Dermis blood vessel endothelial cell (primary cell): ENCODE measurements at places on chromosomes 7 and 10. TPM values are rescaled to one million over a fixed set of nuclear protein-coding genes. Genes with fewer than 3 reads are reported as not detected.
A peak's percentile ranks its signal among the peaks of the same experiment; 100 is the strongest.

SKIDA1 gene
- total RNA-seq: 1.0 and 2.6 TPM in 2 replicates

- DNase-seq: no peak
Measured at GRCh38 chr10:47035819-47036337, 124.7 kb downstream of the PTPN20 start.

DNA sequence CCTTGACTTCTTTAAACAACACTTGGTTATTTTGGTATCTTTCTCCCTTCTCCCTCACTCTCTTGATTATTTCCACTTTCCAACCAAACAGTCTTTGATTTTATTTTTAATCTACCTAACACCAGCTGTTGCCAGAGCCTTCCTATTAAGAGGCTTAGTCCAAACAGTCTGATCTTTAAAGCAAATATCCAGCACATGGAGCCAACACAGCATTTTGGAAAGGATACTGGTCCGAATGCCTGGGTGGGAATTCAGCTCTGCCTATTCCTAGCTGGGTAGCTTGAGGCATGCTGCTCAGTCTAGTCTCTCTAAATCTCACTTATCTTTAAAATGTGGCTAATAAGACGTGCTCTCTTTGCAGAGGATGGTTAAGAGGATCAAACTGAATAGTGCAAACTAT, 129.3 kb downstream of the NRCAM start:
- DNase-seq: no peak

SFTPA2 gene
- total RNA-seq: under 0.01 TPM in 1 of 2 replicates, not detected in the other

DNA sequence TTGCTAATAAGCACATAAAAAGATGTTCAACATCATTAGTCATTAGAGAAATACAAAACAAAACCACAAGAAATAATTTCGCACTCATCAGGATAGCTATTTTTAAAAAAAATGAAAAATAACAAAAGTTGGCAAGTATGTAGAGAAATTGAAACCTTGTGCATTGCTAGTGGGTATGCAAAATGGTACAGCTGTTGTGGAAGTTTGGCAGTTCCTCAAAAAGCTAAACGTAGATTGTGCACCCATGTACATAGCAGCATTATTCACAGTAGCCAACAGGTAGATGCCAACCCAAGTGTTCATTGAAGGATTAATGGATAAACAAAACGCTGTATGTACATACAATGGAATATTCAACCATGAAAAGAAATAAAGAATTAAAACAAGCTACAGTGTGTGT, 35.3 kb upstream of the STARD3NL start:
- no peak for DNase-seq

GRCh38 chr7:123041101-123041500, 45.6 kb upstream of the TAS2R16 start:
- peak; percentile 94 for DNase-seq

STK31 gene
- 0.17 and 0.19 TPM in 2 replicates for total RNA-seq

DNA sequence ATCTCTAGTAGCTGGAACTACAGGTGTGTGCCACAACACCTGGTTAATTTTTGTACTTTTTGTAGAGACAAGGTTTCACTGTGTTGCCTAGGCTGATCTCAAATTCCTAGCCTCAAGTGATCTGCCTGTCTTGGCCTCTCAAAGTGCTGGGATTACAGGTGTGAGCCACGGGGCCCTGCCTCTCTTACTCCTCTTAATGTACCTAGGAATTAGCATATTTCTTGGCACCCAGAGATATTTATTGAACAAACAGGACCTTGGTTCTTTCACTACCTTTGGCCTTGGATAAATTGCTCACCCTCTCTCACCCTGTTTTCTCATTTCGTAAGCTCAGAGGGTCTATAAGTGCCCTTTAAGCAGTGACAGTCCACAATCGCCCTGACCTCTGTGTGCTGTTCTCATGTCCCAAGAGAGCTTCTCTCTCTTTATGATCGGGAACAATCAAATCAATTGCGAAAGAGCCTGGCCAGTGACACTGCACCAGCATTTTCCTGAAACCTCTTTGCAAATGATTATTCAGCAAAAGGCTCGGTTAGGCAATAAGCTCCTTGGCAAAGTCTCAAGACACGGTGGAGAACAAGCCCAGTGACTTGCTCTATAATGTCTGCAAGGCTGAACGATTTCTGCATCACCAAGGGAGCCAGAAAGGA, 117.7 kb downstream of the APBB1IP start:
- DNase-seq: no peak

FBXL15 gene
- 9.7 and 12.6 TPM in 2 replicates for total RNA-seq

- no peak for DNase-seq
Measured at GRCh38 chr7:100856871-100857282, 4.4 kb downstream of the SLC12A9 start.

- no peak for DNase-seq
Measured at GRCh38 chr10:80760914-80761371, 223.2 kb downstream of the SH2D4B start.

DNA sequence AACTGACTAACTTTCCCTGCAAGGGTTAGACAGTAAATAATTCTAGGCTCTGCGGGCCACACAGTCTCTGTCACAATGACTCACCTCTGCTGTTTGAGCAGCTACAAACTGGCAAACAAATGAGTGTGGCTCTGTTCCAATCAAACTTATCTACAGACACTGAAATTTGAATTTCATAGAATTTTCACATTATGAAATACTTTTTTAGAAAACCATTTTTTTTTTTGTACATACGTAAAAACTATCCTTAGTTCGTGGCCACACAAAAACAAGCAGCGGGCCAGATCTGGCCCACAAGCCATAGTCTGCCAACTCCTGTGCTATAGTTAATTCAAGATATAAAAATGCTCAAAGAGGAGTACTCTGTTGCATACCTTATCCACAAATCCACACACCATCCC, 32.6 kb downstream of the PIP4K2A start:
- peak; percentile 65 for DNase-seq

DNA sequence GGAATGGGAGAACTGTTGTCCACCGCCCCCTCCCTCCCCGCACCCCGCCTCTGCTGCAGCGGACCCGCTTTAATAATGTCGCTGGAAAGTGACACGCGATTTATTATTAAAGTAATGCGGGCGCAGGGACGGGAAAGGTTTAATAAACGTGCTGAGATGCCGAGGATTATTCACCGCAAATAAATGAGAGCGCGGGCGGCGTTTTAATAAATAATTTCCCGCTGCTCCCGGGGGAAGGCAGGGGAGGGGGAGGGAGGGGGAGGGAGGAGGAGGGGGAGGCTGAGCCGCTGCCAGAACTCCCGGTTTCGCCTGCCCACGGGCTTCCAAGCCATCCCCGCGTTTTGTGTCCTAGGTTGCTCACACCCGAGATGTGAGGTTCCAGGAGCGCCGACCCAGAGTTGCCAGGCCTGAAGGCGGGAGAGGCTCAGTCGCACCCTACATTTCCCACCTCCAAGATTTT, 5.1 kb downstream of the KAZALD1 start:
- DNase-seq: no peak

DNA sequence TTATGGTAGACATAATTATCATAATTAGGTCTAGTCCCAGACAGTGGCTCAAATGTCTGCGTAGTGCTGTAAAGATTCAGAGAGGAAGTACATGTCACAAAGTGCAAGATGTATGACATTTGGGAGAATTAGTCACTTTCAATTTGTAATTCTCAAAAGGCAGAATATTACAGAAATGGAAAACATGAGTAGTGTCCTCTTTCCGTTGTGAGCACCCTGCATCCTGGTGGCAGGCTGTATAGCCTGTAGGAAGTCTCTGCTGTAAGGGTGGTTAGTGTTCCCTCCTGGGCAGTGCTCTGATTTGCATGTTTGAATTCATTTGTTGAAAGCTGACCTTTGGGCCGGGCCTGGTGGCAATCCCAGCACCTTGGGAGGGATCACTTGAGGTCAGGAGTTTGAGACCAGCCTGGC, 17.0 kb downstream of the CDK14 start:
- DNase-seq: peak; percentile 46

DNA sequence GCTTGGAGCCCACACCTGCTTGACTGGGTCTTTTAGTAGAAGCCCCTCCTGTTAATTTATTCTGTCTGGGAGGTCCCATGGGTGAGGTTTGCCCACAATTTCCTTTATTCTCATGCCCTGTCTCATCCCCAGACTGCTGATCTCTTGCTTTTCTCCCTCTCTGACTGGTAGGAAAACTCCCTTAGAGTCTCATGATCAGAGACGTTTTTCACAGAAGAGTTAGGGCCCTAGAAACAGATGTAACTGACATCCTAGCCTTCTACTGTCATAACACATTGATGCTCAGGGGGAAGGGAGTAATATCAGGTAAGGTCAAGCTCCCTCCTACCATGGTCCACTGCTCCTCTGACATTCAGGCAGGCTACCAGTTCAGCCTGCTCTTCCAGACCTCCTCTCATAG, 43.7 kb upstream of the WASL start:
- DNase-seq: no peak

DNA sequence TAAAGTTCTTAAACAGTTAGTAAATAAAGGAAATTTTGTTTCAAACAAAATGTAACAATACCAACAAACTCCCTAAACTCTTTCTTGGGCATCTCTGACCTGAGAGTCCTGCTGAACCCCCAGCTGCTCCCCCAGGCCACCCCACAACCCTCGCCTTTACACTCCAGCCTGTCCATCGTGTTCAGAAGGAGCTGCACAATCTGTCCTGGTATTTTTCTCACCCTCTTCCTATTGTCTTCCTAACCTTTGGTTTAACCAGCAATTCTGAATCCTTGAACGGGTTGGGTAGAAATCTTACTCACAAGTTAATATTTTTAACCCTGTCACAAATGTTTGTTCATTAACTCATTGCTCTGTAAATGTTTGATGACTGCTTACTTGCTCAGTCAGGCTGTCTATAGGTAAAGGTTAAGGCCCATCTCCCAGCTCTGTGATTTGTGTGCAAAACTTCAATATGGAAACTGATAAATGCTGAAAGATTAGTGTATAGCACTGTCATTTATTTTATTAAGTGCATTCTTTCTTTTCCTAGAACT, 16.8 kb downstream of the SFRP4 start:
- DNase-seq: no peak

DNA sequence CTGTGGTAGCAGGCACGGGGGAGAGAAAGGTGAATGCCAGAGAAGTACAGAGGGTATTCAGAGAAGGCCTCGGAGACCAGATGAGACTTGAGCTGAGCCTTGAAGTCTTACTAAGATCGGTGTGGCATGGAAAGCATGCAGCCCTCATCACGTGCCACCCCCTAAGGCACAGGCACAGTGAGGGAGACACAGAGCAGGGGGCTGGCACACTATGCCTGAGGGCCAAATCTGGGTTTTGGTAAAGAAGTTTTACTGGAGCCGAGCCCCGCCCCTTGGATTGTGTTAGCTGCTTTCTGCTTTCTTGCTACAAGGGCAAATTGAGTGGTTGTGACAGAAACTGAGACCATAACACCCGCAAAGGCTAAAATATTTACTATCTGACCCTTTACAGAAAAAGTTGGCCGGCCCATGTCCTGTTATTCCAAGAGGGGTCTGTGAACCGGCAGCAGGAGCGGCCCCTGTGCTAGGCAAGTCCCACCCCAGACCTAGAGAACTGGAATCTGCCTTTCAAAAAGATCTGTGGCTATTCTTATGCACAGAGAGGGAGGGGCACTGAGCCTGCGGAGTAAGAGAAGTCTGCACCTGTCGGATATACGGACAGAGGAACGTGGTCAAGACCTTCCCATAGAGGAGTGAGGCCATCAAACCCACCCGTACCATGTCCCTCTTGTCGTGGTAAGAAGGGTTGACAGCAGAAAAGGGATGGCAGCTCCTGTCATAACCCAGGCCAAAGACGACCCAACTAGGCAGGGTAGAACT, 109.3 kb upstream of the RHEB start:
- DNase-seq: no peak

LIPM gene
- not detected in 2 replicates for total RNA-seq

GRCh38 chr7:129775695-129776361, 164.3 kb downstream of the NRF1 start:
- DNase-seq: no peak

GRCh38 chr10:98006266-98006665, 24.2 kb downstream of the CRTAC1 start:
- DNase-seq: no peak

- no peak for DNase-seq
Measured at GRCh38 chr7:40827222-40828085, 692.6 kb downstream of the SUGCT start.

GRCh38 chr10:78260680-78261079, 227.0 kb downstream of the RPS24 start:
- DNase-seq: no peak

DNA sequence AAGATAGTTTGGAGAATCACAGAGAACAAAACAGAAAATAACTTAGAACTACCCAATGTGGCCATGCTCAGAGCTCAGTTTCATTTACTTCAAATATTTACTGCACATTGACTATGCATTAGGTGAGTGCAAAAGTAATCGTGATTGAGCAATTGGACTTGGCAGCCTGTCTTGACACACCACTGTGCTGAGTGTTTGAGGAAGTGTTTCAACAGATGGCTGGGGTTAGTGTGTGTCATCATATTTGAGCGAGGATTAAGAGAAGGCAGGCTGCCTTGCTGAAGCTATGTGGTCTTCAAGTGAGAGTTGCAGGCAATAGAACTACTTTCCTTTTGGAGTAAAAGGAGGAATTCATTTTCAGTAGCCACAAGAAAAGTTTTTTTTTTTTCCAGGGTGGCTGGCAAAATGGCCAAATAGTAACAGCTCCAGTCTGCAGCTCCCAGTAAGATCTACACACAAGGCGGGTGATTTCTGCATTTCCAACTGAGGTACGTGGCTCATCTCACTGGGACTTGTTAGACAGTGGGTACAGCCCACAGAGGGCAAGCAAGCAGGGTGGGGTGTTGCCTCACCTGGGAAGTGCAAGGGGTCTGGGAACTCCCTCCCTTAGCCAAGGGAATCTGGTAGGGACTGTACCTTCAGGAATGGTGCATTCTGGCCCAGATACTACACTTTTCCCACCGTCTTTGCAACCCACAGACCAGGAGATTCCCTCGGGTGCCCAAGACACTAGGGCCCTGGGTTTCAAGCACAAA, 37.6 kb downstream of the AKR1C4 start:
- DNase-seq: no peak

MEIG1 gene
- total RNA-seq: not detected in 2 replicates

DNA sequence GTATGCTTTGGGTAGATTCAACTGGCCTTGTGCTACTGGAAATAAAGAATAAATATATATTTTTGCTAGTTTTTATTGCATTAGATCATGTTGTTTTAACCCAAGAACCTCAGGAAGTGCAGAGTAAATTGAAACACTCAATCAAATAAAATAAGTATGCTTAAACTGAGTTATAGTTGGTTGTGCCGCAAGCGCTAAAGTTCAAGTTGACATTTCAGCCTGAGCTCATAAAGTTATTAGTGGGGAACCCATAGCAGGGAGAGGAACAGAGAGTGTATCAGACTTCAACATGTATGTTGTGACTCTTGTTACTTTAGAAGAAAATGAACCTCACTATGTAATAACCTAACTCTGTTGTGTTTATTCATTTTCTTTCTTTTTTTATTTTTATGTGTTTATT, 25.2 kb upstream of the BAMBI start:
- no peak for DNase-seq

CPSF4 gene
- total RNA-seq: 24.7 and 28.1 TPM in 2 replicates

GRCh38 chr10:60473557-60473956, 83.9 kb upstream of the ANK3 start:
- DNase-seq: no peak

GRCh38 chr10:33114451-33114952, 156.5 kb upstream of the ITGB1 start:
- no peak for DNase-seq

CHCHD3 gene
- 70.8 and 98.8 TPM in 2 replicates for total RNA-seq

MAGI2 gene
- total RNA-seq: 1.8 and 2.4 TPM in 2 replicates

CHST3 gene
- total RNA-seq: 7.0 TPM in 2 replicates

GRCh38 chr10:129716211-129716681, 247.8 kb downstream of the EBF3 start:
- no peak for DNase-seq

GRCh38 chr10:31605426-31605825, 286.4 kb downstream of the ZEB1 start:
- no peak for DNase-seq
